ENCODE measurements at places on chromosomes 4 and X.
A peak's percentile ranks its signal among the peaks of the same experiment; 100 is the strongest.

DNA sequence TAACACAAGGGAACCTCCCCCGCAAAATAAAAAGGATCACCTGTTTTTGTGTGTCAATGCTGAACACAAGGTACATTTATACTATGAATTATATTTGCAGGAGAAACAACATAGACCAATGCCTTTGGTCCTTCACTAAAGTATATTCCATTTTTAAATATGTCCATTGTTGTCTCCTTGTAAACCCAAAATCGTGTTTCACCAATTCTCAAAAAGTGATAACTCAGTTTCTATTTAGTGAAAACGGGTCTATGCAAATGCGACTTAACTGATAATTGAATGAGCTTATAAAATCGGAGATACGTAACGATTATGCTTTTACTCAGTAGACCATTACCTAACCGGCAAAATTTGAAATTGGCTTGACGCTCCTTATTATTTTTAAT, 2.1 kb downstream of the BRWD3 start:
- no peak for DNase-seq

DNA sequence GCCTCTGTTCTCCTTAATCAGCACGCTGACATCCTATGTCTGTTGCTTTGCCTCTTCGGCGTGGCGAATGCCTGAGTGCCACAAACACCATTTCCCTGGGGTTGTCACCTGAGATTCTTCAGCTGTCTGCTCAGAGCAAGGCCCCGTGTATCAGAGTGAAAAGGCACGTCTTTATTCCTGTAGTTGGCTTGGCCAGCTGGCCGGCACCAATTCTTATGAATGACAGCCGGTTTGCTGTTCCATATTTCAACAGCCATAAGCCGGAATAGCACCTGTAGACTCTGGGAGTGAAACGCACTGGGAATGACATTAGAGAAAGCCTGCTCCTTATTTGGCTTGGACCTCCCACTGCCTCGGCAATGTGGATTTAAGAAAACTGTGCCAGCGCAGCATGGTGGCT, 89.3 kb downstream of the MGST2 start:
- no peak for DNase-seq

- no peak for DNase-seq
Observed at GRCh38 chr4:137934911-137935310, 307.2 kb downstream of the SLC7A11 start.

GRCh38 chr4:14566518-14566917, 435.8 kb upstream of the CPEB2 start:
- DNase-seq, result peak; percentile 30

DNA sequence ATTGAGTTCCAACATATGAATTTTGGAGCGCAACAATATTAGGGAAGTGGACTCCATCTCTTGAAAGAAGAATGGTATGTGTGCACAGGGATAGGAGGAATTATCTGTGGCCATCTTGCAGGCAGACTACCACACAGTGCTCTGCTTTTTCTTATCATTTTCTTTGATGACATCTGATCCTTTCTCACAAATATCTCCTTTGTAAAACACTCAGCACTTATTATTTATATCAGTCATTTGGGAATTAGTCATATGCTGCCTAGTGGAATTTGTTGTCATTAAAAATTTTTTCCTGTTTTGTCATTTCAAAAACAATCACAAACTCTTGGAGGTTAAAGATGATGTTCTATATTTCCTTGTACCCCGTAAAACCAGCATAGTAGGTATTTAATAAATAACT, 444.3 kb upstream of the ATOH1 start:
- no peak for DNase-seq

DNA sequence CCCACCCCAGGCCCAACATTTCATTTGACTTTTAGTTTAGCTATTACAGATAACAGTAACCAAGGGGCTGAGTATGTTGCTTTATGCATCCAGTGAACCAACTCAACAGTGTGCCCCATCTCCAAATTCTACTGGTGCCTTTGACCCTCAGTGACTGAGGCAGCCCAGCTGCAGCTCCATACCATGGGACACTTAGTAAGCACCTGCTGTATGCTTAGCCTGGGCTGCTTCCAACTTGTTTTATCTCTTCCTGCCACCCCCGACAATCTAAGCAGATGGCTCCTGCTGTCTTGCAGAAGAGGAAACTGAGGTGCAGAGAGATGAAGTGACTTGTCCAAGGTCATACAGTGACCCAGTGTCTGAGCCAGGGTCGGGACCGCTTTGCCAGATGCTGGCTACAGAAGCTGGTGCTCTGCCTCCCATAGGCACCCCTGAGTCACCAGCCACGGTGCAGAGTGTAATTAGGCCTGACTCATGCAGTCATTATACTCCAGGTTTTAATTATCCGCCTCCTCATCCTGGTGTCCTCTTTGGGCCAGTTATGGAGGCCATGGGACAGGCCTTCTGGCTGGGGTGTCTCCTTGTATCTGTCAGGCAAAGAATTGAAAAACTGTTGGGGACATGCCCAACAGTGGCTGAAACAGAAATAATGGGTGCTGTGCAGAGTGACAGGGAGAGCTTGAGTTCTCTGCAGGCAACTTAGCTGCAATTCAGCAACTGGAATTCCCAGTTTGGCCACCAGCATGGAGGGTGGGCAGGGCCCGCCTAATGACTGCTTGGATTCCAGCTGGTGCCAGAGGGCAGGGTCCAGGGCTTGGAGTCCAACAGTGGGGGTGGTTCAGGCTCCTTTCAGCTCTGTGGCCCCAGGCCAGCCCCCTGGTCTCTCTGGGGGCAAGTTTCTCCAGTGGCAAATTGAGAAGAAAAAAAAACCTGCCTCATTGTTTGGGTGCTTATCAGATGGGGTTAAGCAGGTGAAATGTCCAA, 8.2 kb upstream of the GPR78 start:
- DNase-seq, result no peak

- DNase-seq, result no peak
Observed at GRCh38 chrX:23202326-23202725, 132.3 kb upstream of the PTCHD1 start.

DNA sequence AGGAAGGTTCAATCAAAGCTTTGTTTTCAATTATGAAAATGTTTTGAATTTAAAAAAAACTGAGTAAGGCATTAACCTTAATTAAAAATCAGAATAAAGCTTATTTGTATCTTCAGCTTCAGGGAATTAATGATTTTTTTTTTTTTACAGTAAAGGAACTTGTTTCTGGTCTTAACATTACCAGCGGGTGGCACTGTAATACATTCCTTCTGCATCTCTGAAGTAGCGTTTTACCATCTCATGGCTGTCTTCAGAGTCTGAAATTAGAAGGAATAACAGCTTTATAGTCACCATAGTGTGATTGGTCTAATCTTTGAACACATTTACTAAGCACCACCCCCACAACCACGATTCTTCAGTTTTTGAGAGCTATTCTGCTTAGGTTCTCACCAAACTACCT, 102.6 kb downstream of the IL1RAPL2 start:
- DNase-seq, result peak; percentile 55

DNA sequence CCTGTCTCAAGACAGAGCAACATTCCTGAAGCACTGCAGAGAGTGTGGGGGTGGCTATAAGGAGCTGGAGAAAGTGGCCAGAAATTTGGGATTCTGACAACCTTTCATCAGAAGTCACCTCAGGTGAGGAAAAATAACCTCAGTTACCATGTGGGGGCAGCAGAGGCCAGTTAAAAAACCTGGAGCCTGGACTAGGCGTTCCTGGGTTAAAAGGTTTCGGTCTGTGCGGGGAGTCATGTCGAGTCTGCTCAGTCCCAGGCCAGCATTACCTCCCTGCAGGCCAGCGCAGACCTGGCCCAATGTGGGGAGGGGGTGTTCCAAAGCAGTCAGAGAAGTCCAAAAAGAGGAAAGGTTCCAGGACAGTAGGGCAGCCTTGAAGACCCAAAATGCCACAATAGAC, 10.9 kb upstream of the NALF2 start:
- peak; percentile 2 for DNase-seq

GRCh38 chr4:22522206-22522605, 6.3 kb upstream of the ADGRA3 start:
- no peak for DNase-seq

DNA sequence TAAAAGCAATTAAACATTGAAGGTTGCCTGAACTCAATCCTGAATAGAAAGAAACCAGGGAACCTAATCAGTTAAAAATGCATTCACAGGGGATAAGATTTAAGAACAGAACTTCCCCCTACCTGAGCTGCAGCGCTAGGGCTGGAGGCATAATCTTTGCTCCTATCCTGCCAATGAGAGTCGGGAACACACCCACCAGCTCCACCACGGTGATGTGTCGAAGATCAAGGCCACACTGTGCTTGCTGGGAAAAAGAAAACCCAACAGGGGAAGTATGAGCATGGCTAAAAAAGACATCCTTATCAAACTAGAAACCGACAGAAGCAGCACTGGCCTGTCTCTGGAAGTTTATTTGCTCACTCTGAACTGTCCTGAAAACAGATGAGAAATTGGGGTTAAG, 66.3 kb downstream of the SRPX start:
- no peak for DNase-seq

DNA sequence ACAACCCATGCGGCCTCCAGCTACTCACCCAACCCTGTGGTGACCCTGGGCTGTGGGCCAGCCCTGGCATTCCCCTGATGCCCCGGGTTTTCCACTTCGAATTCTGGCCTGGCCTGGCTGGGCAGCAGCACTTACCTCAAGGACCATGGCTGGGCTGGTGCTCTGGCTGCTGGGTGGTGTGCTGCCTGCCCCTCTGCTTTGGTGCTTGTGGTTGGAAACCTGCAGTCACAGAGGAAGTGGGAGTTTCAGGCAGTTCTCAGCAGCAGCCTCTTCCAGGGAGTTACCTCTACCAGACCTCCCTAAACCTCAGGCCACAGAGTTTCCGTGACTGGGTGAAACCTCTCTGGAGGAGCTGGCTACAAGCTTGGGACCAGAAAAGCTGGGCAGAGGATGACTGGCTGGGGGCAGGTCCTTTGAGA, at the start of gene CXCR3:
CXCR3 (minus strand) TSS at position 209 of the 419 bp plus-strand sequence; CDS start at position 147, 62 bp downstream.
- no peak for DNase-seq

DNA sequence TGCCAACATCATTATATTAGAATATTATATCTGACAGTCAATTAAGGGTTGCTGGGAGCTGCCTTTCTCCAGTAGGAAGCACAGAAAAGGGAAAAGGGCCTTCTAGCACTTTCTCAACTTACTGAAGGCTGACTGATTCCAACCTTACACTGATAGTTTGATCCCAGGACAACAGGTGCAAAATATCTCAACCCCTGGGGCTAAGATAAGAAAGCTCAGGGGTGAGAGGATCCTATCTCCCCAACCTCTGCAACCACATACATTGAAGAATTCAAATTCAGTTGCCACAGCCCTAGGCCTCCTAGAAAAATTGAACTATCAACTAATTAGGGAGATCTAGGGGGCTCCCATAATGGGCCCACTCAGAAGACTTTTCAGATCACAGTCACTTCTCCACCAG, 179.1 kb upstream of the GPRIN3 start:
- DNase-seq, result no peak

GRCh38 chrX:111123125-111123524, 27.1 kb downstream of the PAK3 start:
- no peak for DNase-seq

DNA sequence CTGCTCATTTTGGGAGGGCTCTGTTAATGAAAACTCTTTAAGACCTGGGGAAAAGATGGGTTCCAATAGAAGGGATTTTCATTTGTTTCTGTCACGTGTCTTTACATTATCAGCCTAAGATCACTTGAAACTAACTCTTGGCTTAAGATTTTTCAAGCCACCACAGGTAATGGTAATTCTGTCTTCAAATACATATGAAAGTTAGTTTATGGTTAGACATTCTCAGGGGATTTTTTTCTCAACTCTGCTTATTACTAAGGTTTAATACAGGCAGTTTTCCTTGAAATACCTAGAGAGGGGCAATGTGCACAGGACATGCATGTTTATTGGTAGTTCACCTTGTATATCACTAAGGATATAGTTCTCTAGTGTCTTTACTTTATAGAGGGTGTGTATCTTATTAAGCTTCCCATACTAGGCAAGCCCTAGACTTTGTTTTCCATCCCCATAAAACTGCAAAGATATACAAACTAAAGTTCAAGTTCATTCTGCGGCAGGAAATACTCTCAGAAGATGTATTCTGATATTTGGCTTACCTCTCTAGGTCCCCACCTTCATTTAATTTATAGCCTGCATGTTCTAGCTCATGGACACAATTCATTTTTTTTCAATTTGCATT, 38.2 kb upstream of the MYOZ2 start:
- DNase-seq, result no peak

GRCh38 chr4:93810340-93810992, 18.1 kb upstream of the ATOH1 start:
- DNase-seq, result no peak

GRCh38 chr4:184702114-184702513, 31.8 kb downstream of the CENPU start:
- DNase-seq, result no peak

DNA sequence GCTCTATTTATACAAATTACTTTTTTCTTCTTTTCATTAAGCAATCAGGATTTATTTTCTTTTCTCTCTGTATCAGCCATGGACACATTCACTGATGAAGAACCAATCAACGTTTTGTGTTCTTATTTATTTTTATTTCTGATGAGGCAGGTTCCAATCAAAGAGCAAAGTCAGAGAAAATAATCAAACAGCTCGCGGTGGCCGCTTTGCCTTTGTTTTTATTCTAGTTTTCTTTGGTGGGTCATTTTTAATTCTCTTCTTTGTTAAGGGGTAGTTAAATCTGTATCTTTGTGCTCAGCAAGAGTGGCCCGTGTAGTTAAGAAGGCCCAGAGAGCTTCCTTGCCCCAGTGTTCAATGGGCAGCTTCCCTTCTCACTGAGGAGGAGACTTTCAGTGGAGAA, 71.4 kb downstream of the FBXO8 start:
- DNase-seq, result no peak

DNA sequence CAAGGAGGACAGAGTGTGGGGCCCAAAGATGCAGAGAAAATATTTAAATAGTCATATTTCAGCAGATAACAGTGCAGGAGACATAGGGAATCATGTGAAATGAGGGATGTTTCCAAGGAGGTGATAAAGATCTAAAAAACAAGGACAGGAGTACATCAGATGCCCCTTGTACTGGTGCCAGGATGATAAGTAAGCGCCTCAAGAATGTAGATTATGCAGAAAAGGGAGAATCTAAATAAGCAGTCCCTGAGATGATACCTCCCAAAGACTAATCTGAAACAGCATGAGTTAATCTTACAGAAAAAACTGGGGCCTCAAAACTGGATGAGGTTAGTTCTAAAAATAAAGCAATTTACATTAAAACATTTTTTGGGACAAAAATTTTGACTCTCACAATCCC, 136.1 kb upstream of the WDFY3 start:
- DNase-seq, result no peak

DNA sequence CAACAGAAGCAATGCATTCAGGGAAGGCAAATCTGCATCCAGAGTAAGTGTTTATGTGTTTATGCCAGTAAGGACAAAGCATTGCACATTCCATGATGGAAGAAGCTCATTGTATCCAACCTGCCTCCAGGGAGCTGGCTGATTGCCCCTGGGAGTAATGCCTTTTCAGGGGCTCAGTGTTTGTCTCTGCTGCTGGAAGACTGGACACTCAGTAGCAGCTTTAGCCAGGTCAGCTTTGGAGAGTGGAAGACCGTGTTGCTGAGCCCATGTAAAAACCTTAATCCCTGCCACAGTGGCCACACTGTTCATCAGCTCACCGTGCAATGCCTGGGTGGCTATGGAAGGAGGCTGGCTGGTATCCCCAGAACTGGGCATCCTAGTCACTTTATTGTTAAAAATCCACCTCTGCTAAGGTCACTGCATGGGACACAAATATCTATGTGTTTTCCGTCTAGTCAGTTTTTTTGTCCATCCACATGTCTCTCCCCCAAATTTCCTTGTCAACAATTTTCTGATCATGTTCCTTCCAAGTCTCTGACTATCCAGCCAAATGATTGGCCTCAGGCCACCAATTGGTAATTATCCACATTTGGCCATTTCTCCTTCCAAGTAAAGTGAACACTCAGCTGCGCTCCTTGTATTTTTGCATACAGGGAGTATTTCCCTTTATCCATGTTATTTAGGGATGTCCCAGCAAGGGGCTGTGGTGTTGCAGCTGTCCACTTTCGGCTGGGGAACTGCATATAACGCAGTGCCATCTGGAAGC, 2044.5 kb upstream of the AGA start:
- no peak for DNase-seq
